ENCODE measurements at places on chromosomes 1 and 21.

DNA sequence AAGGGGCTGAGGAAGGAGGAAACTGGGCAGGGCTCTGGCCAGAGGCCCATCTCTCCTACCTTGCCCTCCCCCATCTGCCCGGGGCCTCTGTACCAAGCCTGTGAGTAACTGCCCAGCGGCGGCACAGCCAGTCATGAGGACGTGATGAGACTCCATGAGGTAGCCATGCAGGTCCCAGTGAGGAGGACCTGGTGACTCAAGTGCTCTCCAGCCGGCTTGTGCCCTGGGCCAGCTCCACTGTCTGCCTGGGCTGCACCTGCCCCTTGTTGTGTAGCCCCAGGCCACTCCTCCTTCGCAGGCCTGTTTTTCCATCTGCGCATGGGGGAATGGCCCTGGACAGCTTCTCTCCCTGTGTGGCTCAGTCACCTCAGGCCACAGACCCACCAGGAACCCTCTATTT lies 42.0 kb upstream of the PADI1 start:
- DNase-seq, result peak; percentile 17

- DNase-seq, result no peak
Observed at GRCh38 chr1:218867941-218868626, 305.6 kb upstream of the LYPLAL1 start.

DNA sequence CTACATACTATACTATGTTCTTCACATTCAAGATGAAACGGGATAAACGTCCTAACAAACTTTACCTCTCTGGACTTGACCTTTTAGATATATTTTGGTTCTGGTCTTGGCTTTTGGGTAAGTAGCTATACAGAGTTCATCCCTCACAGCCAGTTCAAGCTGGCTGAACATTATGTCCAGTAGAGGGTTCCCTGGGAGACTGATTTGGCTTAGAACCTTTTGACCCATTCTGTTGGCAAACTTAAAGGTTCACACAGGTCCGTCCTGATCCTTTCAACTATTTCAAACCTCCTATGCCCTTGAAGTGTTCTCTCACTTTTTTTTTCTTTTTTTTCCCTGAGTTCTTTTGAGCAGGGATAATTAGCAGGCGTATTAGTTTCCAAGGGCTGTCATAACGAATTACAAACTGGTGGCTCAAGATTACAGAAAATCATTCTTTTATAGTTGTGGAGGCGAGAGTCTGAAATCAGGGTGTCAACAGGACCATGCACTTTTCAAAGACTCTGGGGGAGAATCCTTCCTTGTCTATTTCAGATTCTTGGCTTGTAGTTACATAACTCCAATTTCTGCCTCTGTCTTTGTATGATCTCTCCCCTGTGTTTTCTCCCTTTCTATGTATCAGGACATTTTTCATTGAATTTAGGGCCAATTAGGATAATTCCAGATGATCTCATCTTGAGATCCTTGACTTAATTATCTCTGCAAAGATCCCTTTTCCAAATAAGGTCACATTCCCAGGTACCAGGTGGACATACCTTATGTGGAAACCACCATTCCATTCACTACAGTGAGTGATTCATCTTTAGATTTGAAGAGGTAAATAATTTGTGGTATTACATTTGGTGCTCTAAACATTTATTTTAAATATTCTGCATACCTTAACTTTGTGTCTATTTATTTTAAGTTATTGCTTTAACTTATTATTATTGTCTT lies 257.4 kb upstream of the USP25 start:
- peak; percentile 57 for DNase-seq

DNA sequence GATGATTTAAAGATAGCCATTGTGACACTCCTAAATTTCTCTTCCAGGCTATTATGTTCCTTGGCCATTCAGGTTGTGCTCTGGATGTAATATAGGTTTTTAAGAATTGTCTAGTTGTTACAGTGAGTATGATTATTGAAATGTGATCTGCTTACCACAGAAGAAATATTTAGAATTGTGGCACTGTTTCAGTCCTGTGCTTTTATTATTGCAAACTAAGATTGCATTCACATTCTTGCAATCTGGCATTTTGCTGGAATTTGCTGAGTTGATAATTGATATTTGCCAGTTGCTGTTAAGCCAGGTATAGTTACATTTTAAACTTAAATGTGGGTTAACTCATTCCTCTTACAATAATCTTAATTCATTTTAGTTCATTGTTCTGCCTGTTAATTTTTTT lies 22.3 kb downstream of the EXO1 start:
- no peak for DNase-seq

- DNase-seq, result no peak
Observed at GRCh38 chr1:183636334-183636682, 725 bp upstream of the ARPC5 start.

DNA sequence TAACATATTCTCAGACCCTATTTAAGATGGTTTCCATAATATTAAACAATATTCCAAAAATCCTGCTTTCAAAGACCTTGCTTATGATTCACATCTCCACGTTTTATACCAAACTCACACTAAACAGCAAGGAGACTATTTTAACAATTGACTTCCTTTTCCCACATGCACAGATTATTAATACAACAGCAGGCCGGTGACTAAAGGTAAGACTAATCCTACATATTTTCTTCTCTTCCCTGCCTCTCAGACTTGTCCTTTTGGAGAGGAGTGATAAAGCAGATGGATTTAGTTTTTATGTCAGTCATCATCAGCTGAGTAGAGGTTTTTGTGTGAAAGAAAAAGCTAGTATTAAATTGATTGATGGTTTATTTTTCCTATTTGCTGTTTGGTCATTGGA lies 400.6 kb downstream of the NTNG1 start:
- DNase-seq, result no peak

Data from bronchial epithelial cell (primary cell).